ENCODE measurements at places on chromosomes 4 and X. TPM values are rescaled to one million over a fixed set of nuclear protein-coding genes. Genes with fewer than 3 reads are reported as not detected.

OCIAD1 gene
- 224 TPM for total RNA-seq

COL25A1 gene
- total RNA-seq = not detected

FAT4 gene
- total RNA-seq = 6.6 TPM

CSN1S1 gene
- not detected for total RNA-seq

SFRP2 gene
- total RNA-seq = not detected

SPANXN4 gene
- not detected for total RNA-seq

HAND2 gene
- not detected for total RNA-seq

CCDC110 gene
- total RNA-seq = 0.47 TPM

SRPX2 gene
- 5.3 TPM for total RNA-seq

- H3K36me3 ChIP-seq = no peaks in the 10 kb centered on the region
- H3K27ac ChIP-seq = peak overlapping the region; percentile 95
- H3K4me3 ChIP-seq = peak overlapping the region; percentile 56
- no peaks in the 10 kb centered on the region for H3K27me3 ChIP-seq
Observed at GRCh38 chr4:72312032-72312650, 256.9 kb downstream of the ADAMTS3 start.

DNA sequence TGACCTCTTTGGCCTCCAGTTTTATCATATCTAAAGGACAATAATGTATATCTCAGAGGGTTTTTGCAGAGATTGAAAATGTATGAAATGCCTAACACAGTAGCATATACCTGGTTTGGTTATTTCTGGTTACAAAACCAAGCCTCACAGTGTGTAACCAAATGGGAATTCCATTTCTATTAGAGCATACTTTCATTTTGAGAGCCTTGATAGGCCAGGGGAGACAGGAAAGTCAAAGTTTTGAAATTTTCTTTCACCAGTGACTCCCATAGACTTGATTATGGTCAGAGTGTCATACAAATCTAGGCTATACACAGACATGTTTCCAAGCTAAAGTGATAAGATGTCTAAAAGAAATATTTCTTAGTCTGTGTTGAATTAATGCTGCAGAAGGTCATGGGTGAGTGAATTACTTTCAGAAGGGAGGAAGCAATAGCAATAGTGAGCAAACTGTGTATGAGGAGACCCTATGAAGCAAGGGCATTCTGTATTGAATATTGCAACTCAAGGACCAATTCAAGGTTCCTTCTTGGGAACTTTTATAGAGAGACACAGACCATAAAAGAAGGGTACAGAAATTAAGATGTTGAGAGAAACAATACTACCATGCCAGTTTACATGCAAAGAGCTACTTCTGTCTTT lies 151.1 kb downstream of the PDE5A start:
- H3K4me3 ChIP-seq = no peak overlapping the region
- no peaks in the 10 kb centered on the region for H3K27me3 ChIP-seq
- peaks cover 22% of the 10 kb centered on the region for H3K36me3 ChIP-seq
- H3K27ac ChIP-seq = peak overlapping the region; percentile 12

- H3K27ac ChIP-seq = no peak overlapping the region
- H3K4me3 ChIP-seq = no peak overlapping the region
- no peaks in the 10 kb centered on the region for H3K36me3 ChIP-seq
- DNase-seq = no peak
- peaks cover 5% of the 10 kb centered on the region for H3K4me1 ChIP-seq
Observed at GRCh38 chrX:107562482-107562881, 65.8 kb upstream of the PRPS1 start.

DNA sequence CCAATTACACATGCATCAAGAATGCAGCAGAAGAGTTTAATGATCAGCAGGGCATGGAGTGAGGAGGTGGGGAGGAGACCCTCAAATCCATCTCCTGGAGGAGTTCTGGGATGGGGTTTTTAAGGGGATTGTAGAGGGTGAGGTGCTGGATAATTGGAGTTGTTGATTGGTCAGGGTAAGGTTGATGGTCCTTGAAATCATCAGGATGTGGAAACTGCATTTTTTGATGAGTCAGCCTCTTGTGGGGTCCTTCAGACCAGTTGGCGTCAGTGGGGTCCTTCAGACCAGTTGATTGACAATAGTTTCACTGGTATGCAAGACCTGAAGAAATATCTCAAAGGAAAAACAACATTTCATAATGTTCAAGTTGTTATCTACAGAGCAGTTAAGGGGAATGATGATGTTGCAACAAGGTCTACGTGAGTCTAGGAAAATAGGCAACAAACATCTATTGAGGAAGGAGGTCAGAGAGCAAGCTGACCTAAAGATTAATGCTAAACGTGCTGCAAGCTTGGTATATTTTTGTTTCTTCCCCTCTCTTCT lies 88.3 kb downstream of the NRK start:
- no peak for DNase-seq
- no peak overlapping the region for H3K4me3 ChIP-seq
- H3K4me1 ChIP-seq = no peaks in the 10 kb centered on the region
- peaks cover 44% of the 10 kb centered on the region for H3K27me3 ChIP-seq
- H3K27ac ChIP-seq = no peak overlapping the region

- no peak overlapping the region for H3K4me3 ChIP-seq
- DNase-seq = peak; percentile 65
- H3K27me3 ChIP-seq = no peaks in the 10 kb centered on the region
- peaks cover 20% of the 10 kb centered on the region for H3K4me1 ChIP-seq
- H3K36me3 ChIP-seq = no peaks in the 10 kb centered on the region
- H3K27ac ChIP-seq = peak overlapping the region; percentile 44
Observed at GRCh38 chr4:100288161-100288560, 97.9 kb upstream of the DDIT4L start.

DNA sequence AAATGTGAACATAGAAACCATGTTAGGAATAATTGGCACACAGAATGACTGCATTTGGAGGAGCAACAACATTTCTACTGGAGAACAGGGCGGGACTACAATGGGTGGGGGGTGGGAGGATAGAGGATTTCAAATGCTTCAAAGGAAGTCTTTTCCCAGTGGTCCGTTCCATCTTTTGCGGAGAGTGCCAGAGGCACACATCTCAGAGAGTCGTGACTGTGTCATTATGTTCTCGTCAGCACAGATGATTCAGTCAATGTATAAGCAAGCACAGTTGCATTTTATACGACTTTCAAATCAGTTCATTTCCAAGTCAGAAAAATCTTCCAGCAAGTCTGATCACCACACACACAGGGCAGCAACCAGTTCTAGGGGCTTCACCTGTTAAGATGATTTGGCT lies 22.7 kb upstream of the GPR50 start:
- no peak overlapping the region for H3K4me3 ChIP-seq
- no peak for DNase-seq
- peaks cover 17% of the 10 kb centered on the region for H3K27me3 ChIP-seq

DNA sequence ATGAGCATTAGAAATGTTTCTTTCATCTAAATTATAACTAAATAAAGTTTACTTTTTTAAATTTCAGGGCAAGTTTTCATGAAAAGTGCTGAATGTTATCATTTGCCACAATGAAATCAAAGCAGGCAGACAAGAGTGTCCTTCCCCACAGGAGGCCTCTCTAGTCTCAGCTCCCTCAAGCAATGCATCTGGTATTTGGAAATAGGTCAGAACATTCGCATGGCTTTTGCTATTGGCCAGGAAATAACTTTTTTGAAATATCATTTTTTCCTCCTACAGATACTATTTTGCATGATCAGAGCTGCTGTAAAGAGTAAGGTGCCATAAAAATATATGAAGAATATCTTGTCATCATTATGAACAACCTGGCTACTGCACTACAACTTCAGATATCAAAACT lies 41.1 kb downstream of the MAD2L1 start:
- H3K36me3 ChIP-seq = no peaks in the 10 kb centered on the region
- no peak for DNase-seq
- no peak overlapping the region for H3K27ac ChIP-seq
- no peaks in the 10 kb centered on the region for H3K4me1 ChIP-seq
- H3K27me3 ChIP-seq = no peaks in the 10 kb centered on the region

DNA sequence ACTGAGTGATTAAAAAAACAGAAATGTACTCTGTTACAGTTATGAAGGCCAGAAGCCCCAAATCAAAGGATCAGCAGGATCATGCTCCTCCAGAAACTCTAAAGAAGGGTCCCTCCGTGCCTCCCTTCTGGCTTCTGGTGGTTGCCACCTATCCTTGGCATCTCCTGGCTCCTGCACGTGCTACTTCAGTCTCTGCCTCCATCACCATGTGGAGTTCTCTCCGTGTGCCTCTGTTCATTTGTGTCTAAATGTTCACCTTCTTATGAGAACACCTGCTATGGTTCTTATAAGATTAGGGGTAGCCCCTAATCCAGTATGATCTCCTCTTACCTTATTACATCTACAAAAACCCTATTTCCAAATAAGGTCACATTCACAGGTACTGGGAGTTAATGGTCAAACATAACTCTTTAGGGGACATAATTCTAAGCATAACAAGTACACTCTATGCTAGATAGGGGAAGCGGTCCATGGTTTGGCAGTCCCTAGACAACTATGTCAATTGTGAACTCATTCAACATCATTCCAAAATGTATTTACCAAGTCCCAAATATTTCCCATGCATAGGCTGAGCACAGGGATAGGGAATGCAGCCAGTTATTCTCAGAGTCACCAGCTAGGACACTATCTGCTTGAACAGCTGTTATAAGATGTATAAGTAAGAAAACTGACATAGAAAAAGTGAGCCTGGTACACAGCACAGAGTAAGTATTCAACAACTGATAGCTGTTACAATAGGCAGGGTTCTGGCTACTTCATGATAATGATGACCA lies 295.5 kb upstream of the BOD1L1 start:
- H3K27ac ChIP-seq = no peak overlapping the region
- DNase-seq = no peak
- no peaks in the 10 kb centered on the region for H3K36me3 ChIP-seq
- peaks cover 38% of the 10 kb centered on the region for H3K4me1 ChIP-seq
- H3K27me3 ChIP-seq = no peaks in the 10 kb centered on the region
- H3K4me3 ChIP-seq = no peak overlapping the region

GRCh38 chr4:186204103-186204559 lies 12.8 kb downstream of the CYP4V2 start:
- H3K4me1 ChIP-seq = no peaks in the 10 kb centered on the region
- no peaks in the 10 kb centered on the region for H3K27me3 ChIP-seq
- no peak for DNase-seq
- H3K4me3 ChIP-seq = no peak overlapping the region

GRCh38 chr4:85430697-85431096 lies 44.3 kb upstream of the ARHGAP24 start:
- no peak overlapping the region for H3K4me3 ChIP-seq
- DNase-seq = no peak
- H3K36me3 ChIP-seq = no peaks in the 10 kb centered on the region
- peaks cover 4% of the 10 kb centered on the region for H3K4me1 ChIP-seq
- no peaks in the 10 kb centered on the region for H3K27me3 ChIP-seq

DNA sequence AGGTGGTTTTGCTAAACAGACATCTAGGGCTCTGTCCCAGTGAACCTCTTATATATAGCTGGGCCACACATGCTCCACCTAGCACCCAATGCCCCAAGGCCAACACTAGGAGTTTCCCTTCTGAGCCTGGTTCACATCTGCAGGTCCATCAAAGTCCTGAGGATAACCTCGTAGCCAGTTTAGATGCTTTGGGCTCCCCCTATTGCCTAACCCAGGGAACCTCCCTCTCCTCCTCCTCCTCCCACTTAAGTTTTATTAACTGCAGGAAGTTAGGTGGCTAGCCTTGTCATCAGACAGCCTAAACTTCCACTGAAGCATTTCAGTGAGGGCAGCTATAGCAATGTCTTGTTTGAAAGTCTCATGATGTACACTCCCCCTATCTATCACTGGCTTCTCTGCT lies 88.0 kb downstream of the GUCY2F start:
- DNase-seq = peak; percentile 33
- no peaks in the 10 kb centered on the region for H3K36me3 ChIP-seq
- H3K27ac ChIP-seq = no peak overlapping the region
- H3K4me3 ChIP-seq = no peak overlapping the region
- H3K27me3 ChIP-seq = peaks cover 65% of the 10 kb centered on the region

DNA sequence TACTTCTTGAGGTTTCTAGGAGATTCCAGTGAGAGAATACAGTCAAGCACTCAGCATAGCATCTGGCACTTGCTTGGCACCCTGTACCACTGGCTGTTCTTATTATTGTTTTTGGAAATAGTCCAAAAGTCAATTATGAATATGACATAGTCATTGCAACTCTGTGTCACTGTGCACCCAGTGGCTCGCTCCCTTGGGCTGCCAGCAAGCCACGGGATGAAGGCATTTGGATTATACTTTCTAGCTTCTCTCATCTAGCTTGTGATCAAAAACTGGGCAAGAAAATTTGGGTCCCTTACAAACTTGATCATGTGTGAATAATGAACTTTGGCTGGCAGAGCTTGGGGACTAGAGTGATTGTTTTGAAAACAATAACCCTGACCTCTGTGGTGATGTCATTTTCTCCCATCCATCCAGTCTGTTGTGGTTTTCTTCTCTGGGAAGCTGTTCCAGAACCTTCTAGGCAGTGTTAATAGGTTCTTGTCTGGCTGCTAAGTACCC lies 32.7 kb upstream of the LIMCH1 start:
- H3K36me3 ChIP-seq = peaks cover 12% of the 10 kb centered on the region
- DNase-seq = peak; percentile 79
- H3K27me3 ChIP-seq = no peaks in the 10 kb centered on the region
- peak overlapping the region; percentile 83 for H3K27ac ChIP-seq
- peaks cover 55% of the 10 kb centered on the region for H3K4me1 ChIP-seq

DNA sequence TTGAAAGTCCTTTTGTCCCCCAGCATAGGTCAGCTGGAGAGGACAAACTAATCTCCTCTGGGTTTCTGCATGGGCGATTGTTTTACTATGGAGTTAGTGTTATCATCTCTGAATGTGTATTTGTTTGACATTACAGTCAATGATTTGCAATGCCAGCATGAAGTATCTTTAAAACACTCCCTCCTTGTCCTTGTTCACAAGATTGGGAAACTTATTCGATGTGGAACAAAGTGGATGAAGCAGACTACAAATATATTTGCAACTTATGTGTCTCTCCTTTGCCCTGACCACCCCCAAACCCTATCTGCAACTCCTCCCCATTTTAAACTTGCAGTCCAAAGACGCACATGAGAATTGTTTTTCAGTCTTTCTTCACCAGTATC lies 1.5 kb upstream of the PITX2 start:
- H3K4me1 ChIP-seq = no peaks in the 10 kb centered on the region
- no peak for DNase-seq
- H3K27me3 ChIP-seq = peaks cover 64% of the 10 kb centered on the region
- no peak overlapping the region for H3K27ac ChIP-seq
- peaks cover 7% of the 10 kb centered on the region for H3K36me3 ChIP-seq

DNA sequence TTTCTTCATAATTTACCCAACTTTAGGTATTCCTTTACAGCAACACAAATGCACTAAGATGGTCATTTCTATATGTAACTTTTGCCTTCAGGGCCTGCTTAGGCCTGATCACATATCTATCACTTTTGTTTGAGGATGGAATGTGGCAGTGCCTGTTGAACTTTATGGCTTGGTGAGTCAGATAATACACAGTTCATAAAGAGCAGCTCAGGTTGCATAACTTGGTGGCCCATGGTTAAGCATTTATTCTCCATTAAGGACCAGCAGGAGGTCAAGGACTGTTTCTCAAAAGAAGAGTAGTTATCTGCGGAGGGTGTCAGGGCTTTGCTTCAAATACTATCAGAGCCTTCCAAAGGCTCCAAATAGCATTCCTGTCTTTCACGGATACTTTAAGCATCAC lies 124.1 kb upstream of the PDHA2 start:
- H3K4me3 ChIP-seq = no peak overlapping the region
- no peak for DNase-seq
- no peaks in the 10 kb centered on the region for H3K36me3 ChIP-seq
- H3K4me1 ChIP-seq = no peaks in the 10 kb centered on the region
- no peak overlapping the region for H3K27ac ChIP-seq
